ENCODE measurements at places on chromosomes 6 and 20.
A peak's percentile ranks its signal among the peaks of the same experiment; 100 is the strongest.

- DNase-seq, result no peak
These were observed 577.7 kb downstream of the HAO1 start for GRCh38 chr20:7362601-7363000.

DNA sequence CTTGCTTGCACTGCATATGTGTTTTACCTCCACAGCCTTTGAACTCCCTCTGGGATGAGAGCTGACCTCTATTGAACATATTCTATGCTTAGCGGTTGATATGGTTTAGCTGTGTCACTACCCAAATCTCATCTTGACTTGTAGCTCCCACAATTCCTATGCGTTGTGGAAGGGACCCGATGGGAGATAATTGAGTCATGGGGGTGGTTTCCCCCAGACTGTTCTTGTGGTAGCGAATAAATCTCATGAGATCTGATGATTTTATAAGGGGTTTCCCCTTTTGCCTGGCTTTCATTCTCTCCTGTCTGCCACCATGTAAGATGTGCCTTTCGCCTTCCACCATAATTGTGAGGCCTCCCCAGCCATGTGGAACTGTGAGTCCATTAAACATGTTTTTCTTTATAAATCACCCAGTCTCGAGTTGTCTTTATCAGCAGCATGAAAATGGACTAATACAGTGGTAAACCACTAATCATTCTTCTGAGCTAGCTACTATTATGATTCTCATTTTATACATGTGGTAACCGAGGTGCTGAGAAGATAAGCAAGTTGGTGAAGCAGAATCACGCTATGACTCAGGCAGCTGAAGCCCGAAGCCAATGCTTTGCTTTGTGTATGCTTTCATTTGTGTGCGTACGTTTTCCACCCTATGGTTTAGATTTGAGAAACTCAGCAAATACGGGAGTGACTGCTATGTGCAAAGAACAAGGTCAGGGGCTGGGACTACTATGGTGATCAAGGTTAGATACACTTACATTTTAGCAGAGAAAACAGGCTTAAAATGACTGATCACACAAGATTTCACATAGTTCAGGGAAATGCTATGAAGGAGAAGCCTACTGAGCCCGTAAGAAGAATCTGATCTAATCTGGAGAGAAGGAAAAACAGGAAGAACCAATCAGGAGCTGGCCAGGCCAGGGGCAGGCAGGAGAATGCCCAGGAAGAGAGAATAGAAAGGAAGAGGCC lies 363.5 kb downstream of the ESR1 start:
- no peak for DNase-seq

- no peak for DNase-seq
These were observed 136.6 kb downstream of the GMDS start for GRCh38 chr6:2108700-2109306.

DNA sequence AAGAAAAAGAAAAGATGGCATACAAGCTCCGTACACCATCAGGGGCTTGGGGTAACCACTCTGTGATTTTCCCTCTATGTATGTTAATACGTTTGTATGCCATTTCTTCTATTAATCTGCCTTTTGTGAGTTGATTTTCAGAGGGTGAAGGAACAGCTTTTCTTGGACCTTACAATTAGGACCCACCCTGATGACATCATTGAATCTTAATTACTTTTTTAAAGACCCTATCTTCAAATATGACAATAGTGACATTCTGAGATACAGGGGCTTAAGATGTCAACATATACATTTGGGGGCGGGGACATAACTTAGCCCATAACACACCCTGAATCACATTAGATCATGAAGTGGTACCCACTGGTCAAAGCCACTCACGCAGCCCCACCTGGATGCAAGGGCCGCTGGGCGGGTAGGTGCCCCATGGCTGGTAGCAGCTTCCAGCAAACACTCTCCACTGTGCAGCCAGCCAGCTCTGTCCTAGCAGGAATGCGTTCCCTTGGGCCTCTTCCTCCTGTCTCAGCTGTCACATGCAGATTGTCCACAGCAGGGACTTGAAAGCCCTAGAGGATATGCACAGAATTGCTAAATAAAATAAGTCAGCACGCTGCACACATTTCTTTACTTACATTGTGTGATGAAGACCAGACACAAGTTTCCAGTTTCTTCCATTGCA lies 74.5 kb downstream of the FOXF2 start:
- no peak for DNase-seq

- no peak for DNase-seq
These were observed 2.5 kb downstream of the SRMS start for GRCh38 chr20:63544958-63545516.

GRCh38 chr6:153831350-153832078 lies 207.5 kb upstream of the OPRM1 start:
- no peak for DNase-seq

DNA sequence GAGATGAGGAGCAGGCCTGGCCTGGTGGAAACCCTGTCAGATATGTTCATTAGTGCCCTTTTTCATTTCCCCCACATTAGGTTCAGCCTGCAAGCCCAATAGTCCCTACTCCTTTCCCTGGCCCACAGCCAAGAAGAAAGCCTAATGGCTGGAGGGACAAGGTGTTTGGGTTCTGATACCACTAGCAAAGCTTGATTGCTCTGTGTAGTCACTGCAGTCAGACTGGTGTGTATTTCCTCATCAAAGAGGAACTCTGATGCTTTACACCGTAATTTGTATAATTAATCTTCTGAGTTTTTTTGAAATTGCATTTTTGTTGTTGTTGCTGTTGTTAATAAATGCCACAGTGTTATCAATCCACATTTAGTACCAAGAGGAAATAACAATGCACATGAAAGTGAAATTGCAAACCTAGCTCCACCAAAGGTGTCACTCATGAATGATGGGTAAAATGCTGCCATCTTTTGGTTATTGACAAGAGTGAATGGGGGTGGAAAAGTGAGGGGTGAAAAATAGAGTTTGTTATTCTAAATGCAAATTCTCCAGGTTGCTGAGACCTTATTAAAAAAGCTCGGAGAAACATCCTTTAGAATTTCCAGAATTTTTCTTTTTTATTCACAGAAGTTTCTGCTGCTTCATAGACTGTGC lies 320.2 kb upstream of the POU3F2 start:
- no peak for DNase-seq

- no peak for DNase-seq
These were observed 4.8 kb upstream of the SOX4 start for GRCh38 chr6:21588481-21589351.

- no peak for DNase-seq
These were observed 75.7 kb downstream of the ARID1B start for GRCh38 chr6:156852858-156853216.

- no peak for DNase-seq
These were observed 203.5 kb upstream of the CITED2 start for GRCh38 chr6:139577763-139578604.

DNA sequence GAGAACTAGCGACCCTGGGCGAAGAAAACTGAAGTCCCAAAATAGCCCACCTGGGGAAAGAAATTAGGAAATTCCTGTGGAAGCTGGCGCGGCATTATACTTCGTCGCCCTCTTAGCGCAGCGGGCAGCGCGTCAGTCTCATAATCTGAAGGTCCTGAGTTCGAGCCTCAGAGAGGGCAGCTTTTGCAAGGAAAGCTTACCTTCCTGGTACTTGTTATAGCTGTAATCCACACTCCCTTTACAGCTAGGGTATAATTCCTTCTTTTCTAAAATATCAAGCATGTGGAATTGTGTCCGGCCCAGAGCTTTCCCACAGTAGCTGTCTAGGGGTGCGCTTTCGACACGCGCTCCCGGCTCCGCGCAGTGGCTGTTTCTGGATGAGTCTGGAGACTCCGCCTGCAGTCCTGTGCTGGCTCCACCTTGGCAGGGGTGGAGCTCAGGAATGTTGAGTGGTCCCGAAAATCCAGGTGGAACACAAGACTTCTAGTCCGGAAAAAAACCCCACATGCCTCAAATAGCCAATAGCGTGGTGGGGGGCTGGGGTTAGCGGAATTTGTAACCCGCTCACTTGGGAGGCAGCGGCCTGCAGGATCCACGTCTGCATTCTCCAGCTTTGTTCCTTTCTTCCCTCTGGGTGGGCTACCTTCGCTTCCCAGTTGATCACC lies 83.7 kb upstream of the ZNF322 start:
- DNase-seq, result peak; percentile 92

DNA sequence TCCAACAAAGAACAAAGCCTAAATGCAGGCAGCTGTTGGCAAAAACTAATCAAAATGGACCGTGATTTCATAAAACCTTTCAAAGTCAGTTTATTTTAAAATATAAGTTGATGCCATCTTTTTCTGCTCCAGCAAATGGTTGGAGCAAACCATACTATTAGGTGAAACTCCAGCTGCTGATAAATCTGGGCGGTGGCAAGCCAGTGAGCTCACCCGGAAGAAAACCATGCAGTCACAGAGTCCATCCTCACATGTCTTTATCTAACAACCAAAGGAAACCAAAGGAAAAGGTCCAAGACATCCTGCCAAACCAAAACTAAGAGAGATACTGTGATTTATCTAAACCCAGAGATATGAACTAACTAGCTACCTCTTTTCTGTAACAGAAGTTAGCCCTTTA lies 72.6 kb downstream of the HIVEP2 start:
- DNase-seq, result no peak
